ENCODE measurements at places on chromosomes 7 and 10.
A peak's percentile ranks its signal among the peaks of the same experiment; 100 is the strongest.

DNA sequence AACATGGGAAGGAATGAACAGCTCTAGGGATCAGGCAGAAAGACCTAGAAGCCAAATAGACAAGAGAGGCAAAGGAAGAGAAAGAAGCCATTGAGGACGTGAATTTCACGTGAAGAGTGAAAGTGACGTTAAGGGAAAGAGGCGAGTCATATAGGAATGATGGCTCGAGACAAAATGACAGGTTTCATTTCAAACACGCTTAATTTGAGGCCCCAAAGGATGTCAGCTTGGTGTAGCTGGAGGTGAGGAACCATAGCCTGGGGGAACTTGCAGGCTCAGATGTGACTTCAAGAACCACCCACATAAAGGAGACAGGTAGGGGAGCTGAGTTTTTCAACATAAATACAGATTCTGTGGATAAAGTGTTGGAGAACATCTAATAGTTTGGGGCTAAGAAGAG lies 84.3 kb upstream of the ATP6V0A4 start:
- no peak for DNase-seq

- DNase-seq, result no peak
Measured at GRCh38 chr7:69295977-69296376, 302.3 kb upstream of the AUTS2 start.

DNA sequence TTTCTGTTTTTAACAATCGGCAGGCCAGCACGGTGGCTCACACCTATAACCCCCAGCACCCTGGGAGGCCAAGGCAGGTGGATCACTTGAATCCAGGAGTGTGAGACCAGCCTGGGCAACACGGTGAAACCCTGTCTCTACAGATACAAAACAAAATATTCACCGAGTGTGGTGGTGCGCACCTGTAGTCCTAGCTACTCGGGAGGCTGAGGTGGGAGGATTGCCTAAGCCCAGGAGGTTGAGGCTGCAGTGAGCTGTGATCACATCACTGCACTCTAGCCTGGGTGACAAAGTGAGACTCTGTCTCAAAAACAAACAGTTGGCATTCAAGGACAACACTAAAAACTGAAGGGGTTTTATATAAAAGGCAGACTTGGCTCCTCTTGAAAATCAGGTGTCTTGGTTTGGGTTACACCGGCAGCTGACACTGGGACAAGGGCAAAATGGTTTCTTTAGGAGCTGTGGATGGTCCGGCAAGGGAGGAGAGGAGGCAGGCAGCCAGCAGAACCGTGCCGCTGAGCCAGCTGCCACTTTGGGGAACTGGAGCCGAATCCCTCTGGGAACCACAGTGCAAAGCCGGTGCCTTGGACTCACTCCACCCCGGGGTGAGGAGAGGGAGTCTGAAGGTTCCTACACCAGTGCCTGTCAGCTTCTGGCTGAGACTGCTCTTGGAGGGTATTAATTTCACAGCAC lies 52.6 kb downstream of the CHST3 start:
- no peak for DNase-seq

DNA sequence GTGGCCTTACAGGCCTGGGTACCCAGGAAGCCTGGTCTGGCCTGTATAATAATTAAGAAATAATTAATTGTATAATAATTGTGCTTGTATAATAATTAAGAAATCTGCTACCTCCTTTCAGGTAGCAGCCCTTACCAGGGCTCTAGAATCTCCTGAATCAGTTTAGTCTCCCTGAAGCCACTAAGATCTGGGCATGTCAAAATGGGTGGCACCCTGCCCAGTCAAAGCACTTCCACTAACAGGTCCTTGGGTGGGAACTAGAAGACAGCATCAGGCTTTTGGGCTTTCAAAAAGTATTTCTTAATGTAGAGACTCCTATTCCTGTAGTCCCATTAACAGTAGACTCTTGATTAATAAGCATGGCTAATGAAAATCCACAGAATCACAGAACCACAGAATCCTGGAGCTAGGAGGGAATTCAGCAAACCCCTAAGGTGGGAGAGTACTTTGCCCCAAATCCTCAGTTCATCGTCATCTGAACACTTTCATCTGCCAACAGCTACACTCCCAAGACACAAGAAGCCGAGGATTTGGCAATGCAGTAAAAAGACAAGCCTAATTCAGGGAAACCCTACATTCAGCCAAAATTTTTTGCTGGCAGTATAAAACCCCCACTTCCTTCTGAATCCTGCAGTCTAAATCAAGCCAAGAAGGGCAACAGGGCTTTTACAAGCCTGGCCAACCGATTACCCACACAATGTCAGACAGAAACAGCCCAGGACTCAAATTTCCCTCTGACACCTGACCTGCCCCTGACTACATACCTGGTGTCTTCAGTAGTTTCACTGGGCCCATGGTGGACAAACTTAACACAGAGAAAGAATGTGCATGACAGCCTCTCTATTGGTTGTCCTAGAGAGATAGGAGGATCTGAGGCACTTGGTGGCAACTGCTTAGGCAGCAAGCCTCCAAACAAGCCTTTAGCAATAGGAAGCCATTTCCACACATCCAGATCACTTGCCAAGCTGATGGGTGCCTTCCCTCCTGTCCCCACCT lies 5.9 kb upstream of the IL6 start:
- DNase-seq, result no peak

- no peak for DNase-seq
Measured at GRCh38 chr10:42802876-42803275, 20.3 kb downstream of the BMS1 start.

GRCh38 chr10:132320654-132321469 lies 11.1 kb upstream of the LRRC27 start:
- DNase-seq, result no peak

GRCh38 chr7:139860090-139860775 lies 31.2 kb downstream of the TBXAS1 start:
- no peak for DNase-seq

DNA sequence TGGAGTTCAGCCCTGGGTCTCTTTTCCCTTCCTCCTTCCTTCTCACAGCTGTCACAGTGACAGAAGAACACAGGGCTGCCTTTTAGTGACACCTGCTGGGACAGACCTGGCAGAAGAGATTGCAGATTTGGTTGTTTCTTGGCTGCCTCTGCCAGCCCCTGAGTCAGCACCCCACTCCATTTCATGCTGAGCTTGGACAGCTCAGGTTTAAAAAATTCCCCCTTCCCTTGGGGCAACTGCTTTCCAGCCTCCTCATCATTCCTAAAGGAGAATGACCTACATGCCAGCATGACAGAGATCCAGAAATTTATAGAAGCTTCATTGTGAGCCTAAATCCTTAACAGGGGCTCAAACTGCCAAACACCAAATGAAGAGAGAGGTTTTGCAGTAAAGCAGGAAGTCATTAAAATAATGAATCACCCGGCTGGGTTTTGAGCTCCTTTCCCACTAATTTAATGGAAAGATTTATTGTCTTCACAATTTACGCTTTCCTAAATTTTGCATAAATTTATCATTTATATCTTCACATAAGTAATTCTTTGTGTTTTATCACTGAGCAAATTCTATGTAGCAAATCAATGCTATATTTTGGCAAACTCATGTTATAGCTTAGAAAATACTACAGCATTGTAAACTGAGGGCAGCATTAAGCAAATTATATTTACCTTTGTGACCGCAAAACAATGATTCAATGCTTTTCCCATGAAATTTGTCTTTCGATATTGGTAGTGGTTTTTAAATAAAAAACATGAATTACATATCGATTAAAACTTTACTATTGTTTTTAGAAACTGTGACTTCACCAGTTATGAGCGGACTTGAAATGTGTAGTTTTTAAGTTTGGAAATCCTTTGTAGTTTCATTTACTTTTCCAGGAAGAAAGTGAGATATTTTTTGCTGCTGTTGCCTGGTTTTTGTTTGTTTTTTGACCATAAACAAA lies 399.5 kb upstream of the ANKRD30A start:
- DNase-seq, result peak; percentile 18

DNA sequence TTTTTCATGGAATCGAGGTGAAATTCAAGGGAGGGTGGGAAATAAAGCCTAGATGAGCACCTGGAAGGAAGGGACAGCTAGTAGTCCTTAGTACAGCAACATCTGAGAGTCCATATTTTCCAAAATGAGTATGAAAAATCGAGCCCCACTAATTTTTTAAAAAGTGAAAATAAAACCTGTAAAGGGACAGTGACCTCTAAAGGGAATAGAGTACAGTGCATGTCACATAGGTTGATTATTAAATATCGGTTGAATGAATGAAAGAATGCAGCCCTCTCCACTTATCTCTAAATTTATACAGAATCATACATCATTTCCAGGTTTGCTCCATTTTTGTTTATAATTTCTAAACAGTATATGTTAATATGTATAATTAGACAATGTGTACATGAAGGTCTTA lies 1088.5 kb upstream of the GHITM start:
- no peak for DNase-seq
